Heart left ventricle (tissue), 16 donors: ENCODE measurements at places on chromosomes 1 and 21. TPM values are rescaled to one million over a fixed set of nuclear protein-coding genes. Genes with fewer than 3 reads are reported as not detected.

DNA sequence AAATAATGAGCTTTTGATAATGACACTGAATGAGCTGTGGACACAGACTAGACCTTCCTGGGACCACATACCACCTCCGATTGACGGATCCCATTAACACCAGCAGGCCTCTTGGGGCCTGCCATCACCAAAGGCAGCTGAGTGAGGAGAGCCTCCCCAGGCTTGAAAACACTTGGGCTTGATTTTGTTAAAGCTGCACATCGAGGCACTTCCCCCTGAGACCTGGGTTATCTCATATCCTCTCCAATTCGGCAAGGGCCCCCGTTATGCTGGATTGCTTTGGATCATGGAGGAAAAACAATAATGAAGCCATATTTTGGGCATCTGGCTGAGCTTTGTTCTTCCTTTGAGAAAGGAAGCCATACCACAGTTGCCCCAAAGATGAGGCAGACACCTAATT lies 143.0 kb downstream of the AJAP1 start:
- no peak overlapping the region for H3K4me3 ChIP-seq
- H3K36me3 ChIP-seq, result no peaks in the 10 kb centered on the region
- no peak overlapping the region for H3K27ac ChIP-seq
- H3K4me1 ChIP-seq, result peaks cover 6% of the 10 kb centered on the region

DNA sequence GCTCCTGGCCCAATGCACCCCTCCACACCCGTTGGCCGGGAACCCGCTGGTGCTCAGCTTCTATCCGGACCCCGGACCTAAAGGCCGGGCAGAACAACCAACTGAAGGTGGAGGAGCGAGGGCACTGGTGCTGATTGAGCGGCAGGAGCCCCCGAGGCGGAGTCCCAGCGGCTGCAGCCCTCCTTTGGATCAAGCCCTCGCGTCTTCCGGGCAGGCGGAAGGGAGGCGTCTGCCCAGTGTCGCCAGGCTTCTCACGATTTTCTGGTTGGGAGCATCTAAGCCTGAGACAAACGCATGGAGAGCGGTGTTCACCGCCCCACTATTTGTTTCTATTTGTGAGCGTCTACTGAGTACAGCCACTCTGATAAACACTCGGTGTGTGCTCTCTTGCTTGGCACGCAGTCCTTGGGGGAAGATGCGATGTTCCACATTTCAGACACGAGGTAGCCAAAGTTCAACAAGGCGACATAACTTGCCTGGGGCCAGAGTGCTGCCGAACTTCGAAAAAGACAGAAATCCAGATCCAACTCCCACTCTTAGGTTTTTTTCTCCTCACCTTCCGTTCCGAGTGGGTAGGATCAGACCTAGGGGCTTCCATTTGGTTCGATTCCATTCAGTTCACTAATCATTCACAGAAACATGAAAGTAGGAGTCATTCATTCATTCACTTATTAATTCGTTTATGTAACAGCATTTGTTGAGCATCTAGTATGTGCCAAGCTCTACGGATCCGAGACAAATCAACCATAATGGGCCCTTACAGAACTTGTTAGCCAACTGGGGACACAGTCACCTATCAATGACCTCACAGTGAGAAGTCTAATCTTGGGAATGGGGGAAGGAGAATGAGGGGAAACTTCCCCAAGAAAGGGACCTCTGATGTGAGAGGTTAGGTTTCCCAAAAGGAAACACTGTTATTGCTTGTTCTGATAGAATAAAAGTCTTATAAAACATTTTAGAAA lies 4.9 kb upstream of the DMRTA2 start:
- H3K4me3 ChIP-seq, result no peak overlapping the region
- no peaks in the 10 kb centered on the region for H3K4me1 ChIP-seq
- no peak for DNase-seq
- no peaks in the 10 kb centered on the region for H3K36me3 ChIP-seq

DNA sequence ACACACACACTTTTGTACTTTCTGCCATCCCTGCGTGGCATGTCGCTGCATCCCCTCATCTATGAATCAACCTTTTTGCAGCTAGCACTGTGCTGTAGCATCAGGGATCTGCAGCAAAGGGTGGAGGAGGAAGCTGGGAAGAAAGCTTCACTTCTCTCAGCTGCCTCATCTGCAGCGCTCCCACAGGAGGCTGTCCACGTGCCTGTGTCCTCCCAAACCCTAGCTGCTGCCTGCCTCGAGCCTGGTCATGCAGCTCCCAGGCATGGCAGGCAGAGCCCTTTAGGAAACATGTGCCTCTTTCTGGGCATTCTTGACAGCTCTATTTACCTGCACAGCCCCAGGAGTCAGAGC lies 262.1 kb upstream of the SGIP1 start:
- peak; percentile 78 for DNase-seq
- H3K27me3 ChIP-seq, result no peaks in the 10 kb centered on the region

GRCh38 chr1:215860833-215861232 lies 293.7 kb downstream of the KCTD3 start:
- H3K27ac ChIP-seq, result no peak overlapping the region
- H3K4me3 ChIP-seq, result no peak overlapping the region
- no peaks in the 10 kb centered on the region for H3K36me3 ChIP-seq
- H3K27me3 ChIP-seq, result no peaks in the 10 kb centered on the region
- H3K4me1 ChIP-seq, result no peaks in the 10 kb centered on the region
- no peak for DNase-seq

Gene CD1B
- not detected for total RNA-seq

Gene EVA1C
- total RNA-seq, result 25.5 TPM

Gene CFAP126
- total RNA-seq, result not detected
